ENCODE measurements at places on chromosomes 3 and 15.

DNA sequence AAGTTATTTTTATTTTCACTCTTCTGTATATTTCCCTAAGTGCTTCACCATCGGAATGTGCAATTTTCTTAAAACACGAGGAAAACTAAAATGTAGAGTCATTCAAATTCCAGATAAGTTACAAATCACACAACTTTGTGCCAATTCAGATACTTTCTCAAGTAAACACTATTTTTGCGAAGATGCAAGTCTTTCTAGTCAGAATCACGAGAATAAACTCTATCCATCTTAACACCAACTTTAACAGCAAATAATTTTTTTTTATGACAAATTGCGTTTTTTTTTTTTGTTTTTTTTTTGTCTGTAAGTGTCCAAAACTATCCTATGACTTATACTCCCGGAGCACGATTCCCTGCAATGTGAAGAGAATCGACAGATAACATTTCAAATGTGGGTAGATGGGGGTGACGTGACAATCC lies 1.3 kb downstream of the STAG1 start:
- no peak for DNase-seq

DNA sequence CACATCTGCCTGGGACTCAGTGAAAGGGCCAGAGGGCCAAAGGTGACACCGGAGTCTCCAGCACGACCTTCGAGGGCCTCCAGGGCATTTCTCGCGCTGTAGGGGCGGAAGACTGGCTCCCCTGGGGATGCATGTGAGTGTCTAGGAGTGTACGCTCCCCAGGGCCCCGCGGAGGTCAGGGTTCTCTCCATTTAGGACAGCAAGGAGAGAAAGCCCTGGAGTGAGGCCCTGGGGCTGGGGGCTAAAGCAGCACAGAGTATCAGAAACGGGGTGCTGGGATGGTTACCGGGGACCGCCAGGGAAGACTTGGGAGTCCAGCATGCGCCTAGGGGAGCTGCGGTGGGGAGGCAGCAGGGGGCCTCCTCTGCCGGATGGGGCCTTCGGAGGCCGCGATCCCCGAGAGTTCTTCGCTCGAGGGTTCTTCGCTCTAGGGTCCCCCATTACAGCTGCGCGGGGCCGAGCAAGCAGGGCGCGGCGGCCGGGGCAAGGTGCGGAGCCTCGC lies 595 bp upstream of the APBA2 start:
- no peak for DNase-seq

- no peak for DNase-seq
These were observed 274.6 kb downstream of the NTRK3 start for GRCh38 chr15:87981969-87982368.

DNA sequence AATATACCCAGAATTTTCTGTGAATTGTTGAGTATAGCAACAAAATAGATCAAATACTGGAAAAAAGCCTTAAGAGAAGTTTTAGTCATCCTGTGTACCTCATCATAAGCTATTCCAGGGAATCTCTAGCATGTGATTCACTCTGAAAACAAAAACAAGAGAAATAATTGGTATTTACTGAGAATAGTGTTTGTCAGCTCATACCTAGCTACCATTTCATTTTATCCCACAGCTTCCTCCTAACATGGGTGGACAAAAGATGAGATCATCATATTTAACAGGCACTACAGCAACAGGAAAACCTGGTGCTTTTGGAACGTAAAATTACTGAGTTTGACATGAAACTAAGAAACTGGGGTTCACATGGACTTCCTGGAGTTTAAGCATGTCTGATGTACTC lies 753.5 kb upstream of the NECTIN3 start:
- no peak for DNase-seq

DNA sequence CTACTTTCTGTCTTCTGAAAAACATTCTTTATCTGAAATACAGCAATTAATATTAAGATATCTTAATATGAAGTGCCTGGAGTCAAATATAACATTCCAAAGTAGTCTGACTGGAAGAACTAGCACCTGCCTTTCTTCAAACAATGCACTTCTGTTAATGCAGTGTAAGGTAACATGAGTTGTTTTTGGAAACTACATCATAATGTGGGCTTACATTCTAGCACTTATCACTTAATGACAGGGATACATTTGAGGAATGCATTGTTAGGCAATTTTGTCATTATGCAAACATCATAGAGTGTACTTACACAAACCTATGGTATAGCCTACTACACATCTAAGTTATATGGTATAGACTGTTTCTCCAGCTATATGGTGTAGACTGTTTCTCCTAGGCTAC lies 49.2 kb downstream of the SLC15A2 start:
- DNase-seq: no peak

GRCh38 chr3:108134555-108134880 lies 43.7 kb upstream of the CD47 start:
- DNase-seq: no peak

DNA sequence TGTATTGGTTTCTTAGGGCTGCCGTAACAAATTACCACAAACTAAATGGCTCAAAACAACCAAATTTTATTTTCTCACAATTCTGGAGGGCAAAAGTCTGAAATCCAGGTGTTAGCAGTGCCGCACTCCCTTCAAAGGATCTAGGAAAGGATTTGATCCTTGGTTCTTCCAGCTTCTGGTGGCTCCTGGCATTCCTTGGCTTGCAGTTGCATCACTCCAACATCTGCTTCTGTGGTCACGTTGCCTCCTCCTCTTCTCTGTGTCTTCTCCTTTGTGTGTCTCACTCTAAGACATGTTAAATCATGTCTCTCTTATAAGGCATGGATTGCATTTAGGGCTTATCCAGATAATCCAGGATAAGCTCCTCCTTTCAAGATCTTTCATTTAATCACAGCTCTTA lies 262.2 kb downstream of the MEX3B start:
- no peak for DNase-seq

DNA sequence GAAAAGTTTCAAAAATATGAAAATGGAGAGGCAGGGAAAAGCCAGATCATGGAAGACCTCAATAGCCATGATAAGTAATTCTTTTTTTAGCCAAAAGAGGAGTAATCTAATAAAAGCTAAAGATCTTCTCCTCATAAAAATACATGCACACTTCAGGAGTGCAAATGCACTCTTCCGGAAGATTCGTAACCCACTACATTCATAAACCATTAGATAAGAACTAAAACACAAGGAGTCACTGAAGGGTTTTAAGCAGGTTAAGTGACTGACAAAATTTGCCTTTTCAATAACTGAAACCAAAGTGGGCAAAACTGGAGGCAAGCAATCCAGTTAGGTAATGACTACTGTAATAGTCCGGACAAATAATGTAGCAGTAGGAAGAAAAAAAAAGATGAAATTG lies 46.0 kb downstream of the UBE3A start:
- no peak for DNase-seq

DNA sequence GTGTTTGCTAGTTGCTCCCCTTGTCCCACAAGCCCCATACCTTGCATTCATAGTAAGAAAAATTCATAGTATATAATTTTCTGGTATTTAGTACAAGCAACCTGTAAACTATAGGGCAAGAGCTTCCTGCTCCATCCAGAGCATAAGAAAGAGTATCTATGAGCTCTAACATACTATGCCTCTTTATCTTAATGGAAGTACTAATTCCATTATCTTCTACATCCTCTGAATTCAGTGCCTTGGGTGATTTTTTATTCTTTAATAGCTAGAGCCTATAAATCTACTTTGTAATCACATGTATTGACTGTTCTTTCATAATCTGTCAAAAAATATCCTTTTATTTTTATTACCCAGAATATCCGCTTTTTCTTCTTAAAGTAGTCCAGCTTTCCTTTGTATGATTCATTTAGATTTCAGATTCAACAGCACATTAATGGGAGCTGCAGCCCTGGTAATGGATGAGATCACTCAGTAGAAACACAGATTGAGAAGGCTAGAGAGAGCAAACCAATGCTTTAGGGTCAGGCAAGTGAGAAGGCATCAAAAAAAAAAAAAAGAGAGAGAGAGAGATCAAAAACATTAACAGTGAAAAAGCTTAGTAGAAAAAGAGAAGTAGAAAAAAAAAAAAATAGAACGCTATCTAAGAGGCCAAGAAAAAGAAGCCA lies 511.5 kb upstream of the NAALADL2 start:
- DNase-seq: no peak

All from HAP-1 (cell line).